ENCODE measurements at places on chromosomes 7 and 10.

DNA sequence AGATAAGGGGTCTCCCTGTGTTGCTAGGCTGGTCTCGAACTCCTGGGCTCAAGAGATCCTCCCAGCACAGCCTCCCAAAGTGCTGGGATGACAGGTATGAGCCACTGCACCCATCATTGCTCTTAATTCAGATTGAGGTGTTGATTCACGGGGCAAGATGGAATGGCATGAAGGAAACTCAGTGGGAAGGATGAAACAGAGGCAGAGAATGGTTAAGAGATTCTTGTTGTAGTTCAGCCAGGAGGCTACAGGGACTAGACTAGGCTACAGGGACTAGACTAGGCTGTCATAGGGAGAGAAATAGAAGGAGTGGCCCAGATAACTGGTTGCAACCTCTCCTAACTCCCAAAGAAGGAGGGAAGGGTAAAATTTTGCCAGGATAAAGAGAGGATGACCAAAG is 48.0 kb downstream of the THNSL1 start:
- DNase-seq, result no peak

DNA sequence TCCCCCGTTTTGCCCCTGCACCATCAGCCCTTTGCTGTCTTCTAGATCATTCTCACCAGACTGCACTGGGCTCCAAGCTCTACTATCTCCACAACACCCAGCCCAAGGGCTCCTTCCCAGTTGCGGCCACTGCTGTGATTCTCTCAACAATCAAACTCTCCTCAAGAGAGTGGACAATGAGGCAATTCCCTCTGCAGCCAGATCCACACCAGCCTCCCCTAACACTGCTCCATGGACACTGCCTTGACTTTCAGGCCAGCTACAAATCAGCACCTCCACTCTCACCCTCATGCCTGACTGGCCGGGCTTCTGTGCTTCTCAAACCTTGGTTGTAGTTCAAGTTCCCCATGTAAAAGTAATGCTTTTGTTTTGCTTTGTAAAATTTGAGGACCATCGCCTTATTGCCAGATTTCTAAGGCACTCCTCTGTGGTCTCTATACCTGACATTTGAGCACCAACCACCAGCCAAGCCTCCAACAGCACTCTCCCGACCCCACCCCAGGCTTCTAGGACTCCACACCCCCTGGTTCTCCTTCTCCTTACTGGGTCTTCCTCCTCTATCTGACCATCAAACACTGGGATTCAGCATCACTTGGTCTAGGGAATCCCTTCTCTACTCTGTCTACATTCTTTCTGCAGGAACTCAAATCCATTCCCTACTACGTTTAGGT is 45.4 kb downstream of the PPIF start:
- no peak for DNase-seq

DNA sequence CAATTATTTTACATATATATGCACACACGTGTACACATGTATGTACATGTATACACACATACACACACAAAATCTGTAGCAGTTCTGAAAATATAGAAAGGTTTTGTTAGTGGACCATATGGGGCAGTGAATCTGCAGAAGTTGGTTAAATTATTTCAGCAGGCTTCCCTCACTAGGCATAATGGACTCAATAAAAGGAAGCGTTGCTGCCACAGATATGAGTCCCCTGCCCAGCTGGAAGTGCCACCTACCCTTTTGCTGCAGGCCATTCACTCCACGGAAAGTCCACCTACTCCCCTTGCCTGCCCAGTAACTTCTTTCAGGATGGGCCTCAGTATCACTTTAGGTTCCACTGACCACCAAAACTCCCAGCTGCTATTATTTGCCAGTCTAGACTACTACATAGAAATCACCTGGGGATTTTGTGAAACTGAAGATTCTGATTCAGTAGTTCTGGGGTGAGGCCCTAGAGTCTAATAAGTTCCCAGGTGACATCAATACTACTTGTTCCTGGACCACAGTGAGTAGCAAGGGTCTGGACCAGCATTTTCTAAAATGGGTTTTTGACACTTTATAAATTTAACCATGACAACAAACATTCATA is 29.3 kb upstream of the CROT start:
- no peak for DNase-seq

- DNase-seq, result no peak
Measured at GRCh38 chr7:95322396-95322795, 1.9 kb downstream of the PON1 start.

DNA sequence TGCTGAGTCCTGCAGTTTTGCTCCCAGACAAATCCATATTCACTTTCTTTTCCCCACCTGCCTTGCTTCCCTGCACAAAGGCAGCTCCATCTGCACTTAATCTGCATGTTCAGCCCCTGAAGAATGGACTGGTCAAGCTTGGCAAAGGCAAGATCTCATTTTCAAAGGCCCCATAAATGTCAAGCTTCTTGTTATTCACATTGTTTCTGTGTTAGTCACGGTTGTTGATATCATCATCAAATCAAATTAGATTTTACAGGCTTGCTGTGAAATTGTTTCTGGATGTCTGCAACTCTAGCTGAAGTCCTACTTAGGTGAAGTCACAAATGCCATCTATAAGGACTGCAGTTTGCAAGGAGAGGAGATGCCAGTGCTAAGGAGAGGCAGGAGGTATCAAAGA is 91.0 kb downstream of the GPAM start:
- no peak for DNase-seq

DNA sequence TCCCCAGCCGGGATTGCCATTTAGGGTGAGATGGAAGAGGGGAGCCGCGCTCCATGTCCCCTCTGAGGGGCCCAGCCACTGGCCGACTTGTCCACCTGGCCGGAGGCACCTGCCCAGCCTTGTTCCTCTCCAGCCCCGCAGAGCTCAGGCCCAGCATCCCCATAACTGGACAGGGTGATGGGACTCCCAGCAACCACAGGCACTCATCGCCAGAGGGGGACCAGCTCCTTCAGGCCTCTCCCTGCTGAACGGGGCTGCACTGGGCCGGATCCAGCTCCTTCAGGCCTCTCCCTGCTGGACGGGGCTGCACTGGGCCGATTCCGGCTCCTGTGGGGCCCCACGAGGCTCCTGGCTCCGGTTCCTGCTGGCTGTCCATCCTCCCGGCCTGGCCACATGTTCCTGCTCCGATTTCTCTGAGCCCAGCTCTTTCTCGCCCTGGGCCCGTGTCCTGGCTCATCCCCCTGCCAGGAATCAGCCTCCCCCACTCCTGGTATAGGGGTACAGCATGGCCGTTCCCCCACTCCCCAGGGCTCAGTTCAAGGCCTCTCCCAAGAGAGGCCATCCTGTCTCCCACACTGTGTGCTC is 56.1 kb upstream of the ADGRA1 start:
- no peak for DNase-seq

DNA sequence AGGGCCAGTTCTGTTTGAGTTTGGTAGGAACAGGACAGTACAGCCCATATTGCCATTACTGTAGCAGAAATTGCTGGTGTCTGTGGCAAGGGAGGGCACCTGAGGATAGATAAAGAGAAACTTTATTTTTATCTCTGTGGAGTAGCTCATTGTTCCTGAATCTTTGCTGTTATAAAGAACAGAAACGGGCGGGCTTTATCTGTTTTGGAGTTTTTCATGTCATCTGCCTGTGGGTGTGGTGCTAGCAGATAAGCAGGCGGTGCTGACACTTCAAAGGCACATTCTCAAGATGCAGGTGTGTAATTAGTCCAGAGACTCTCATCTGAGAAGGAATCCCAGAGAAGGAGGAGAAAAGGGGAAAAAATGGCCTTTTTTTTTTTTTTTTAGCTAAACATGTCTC is 11.5 kb downstream of the ZNF273 start:
- no peak for DNase-seq

GRCh38 chr7:8362723-8363369 is 70.6 kb upstream of the NXPH1 start:
- DNase-seq, result no peak

DNA sequence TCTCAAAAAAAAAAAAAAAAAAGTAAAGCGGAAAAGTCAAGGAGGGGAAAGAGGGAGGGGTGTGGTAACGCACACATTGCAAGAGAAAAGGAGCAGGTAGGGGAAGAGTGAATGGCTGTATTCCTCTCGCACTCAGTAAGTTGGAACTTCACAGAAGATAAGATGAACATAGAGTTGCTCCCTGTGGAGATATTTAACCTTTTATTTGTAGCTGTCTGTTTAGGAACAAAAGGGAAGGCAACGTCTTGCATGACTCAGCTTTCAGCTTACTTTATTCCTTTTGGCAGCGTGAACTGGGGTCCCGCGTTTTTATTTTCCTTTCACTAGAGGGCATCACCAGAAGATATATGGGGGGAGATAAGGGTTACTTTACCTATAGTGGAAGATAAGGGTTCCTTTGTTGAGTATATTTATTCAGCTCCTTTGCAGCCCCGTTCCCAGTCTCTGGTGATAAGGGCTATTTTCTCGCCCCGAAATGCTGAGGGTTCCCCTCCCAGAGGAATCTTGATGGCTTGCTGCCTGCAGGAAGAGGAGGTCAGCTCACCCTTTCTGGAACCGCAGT is 78.5 kb downstream of the APBB1IP start:
- no peak for DNase-seq

DNA sequence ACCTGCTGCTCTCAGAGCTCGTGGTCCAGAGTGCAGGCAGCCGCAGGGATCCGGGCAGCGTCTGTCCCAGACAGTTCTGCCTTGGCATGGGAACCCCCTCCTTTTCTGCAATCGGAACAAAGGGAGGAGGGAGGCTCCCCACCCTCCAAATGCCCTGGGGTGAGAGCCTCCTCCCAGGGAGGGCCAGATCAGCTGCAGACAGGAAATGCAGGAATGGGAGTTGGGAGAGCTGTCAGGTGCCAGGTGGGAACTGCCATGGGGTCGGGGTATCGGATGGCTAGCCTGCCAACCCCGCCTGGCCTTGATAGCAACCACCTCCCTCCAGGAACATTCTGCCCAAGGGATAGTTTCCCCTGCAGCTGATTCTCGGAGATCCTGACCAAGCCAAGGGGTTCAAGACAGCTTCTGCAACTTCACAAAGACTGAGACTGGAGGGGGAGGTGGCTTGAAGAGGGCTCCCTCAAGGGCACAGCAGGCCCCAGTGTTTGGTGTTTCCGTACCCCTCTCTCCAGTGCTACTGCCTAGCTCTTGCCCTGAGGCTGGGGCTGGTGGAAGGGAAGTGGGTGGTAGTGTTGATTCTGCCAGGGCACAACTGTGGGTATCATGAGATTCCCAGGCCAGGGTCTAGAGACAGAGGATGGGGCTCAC is at the start of gene CALML5:
CALML5 (minus strand) TSS at position 78 of the 648 bp plus-strand sequence. CDS start 132 bp downstream, outside the sequence.
- no peak for DNase-seq

DNA sequence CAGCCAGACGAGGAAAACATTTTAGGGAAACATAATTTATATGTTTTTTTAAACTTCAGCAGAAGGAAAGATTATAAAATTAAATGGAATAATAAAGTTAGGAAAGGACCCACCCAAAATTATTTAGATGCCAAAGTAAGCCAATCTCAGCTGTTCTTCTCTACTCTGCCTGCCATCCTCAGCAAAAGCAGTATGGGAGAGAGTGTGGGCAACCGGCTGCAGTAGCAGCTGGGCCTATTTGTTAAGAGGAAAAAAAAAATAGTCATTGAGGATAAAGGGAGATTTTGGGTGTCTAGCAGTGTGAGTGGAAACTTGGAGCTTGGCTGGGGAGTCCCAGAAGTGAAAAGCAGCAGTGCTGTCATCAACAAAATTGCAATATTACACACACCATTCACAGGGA is 15.4 kb downstream of the SEMA3E start:
- no peak for DNase-seq

GRCh38 chr7:131249003-131249402 is 78.7 kb upstream of the MKLN1 start:
- DNase-seq, result peak; percentile 92

- DNase-seq, result no peak
Measured at GRCh38 chr10:59057345-59057744, 119.1 kb upstream of the PHYHIPL start.

DNA sequence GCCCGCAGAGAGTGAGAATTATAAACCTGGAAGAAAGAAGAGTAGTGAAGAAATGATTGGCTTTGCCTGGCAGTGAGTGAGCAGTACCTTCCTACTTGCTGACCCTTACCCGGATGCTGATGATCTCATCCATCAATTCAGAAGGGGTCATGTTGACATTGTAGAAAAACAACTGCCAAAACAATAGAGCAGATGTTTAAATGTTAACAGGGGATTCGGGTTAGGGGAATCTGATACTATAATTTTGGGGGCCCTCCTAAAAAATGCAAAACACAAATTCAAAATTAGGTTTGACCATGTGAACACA is 78.1 kb downstream of the MYOF start:
- no peak for DNase-seq

DNA sequence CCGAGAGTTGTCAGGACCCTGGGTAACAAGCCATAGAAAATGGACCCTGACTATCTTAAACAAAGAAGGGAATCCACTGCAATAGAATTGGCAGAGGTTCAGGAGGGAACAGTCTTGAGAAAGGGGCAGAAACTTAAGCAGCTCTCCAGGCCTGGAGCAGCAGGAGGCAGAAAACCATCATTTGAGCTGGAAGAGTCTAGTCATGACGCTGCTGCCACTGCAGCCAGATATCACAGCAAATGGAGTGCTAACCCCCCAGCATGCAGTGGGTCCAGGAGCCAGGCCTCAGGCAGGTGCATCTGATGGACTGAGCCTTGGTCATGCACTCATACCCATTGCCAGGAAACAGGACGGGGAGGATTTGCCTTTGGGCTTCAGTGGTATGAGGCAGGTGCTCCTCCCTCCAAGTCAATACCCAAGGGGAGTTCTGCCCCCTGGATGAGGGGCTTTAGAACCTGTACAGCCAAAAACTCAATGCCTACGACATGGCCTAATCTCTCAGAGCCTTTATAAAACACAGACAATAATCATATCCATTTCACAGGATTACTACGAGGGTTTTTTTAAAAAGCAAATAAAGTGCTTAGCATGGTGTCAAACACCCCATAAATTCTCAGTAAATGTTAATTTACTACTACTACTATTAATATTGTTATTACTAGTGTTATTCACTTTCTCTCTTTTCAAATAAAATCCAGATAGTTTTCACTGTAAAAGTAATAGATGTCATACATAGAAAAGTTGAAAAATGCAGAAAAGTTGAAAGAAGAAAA is 30.7 kb downstream of the DUSP5 start:
- no peak for DNase-seq

DNA sequence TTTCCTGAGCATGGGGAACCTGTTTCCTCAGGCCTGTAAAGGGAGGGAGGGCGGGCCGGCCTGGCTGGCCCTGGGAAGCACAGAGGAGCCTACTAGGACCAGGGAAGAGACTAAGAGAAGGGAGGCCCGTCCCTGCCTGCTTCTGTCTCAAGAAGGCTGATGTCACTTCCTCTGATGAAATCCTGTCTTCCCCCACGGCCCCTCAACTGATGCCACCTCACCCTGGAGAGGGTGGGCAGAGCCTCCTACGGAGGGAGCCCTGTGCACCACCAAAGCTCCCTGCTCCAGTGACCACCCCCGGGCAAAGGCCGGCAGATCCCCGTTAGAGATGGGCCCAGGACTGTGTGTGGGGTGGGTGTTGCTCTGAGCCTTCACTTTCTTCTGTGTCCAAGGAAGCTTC is 1.0 kb upstream of the PILRA start:
- DNase-seq, result peak; percentile 34
